Activated naive CD8-positive, alpha-beta T cell treated with anti-CD3 and anti-CD28 coated beads, Interleukin-2, amount 50 U/mL, for 16 hours (primary cell): ENCODE measurements at places on chromosomes 11 and 22.

- no peak for DNase-seq
Observed at GRCh38 chr11:44849922-44850321, 100.8 kb downstream of the TP53I11 start.

DNA sequence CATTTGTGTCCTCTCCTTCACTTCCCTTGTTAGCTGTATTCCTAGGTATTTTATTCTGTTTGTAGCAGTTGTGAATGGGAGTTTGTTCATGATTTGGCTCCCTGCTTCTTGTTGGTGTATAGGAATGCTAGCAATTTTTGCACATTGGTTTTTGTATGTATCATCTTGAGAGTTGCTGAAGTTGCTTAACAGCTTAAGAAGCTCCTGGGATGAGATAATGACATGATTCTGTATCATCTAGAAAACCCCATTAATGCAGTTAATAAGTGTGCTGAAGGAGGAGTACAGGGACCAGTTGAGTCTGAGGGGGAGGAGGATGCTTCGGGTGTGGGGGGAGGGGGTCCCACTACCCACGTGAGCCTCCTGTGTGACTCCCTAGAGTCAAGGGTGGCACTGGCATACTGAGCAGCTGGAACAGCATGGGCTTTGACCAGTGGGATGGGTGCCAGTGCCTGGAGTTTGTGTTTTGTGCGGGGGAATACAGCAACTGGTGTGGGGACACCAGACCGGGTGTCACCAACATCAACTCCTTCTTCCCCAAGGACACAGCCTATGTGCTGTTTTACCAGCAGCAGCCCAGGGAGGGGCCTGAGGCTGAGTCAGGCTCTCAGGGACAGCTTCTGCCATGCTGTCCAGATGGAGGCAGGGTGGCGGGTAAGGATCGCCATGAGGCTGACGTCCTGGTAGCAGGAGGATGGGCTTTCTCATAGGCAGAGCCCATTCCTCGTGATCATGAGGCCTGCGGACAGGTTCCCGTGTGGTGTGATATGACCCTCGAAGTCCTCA lies 24.1 kb downstream of the USP35 start:
- DNase-seq, result no peak

- DNase-seq, result no peak
Observed at GRCh38 chr11:34449013-34449412, 10.3 kb downstream of the CAT start.

DNA sequence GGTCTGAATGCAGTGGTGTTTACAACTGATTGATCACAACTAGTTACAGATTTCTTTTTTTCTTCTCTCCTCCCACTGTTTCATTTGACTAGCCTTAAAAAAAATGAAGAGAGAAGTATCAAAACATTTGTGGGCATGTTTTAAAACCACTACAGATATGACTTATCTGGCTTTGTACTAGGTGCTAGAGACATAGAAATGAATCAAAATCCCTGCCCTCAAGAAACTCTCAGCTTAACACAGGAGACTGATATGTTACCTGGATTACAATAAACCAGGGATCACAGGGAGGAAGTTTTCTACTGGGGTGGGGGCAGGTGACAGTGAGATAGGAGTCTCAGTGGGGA lies 25.2 kb upstream of the CTR9 start:
- no peak for DNase-seq

DNA sequence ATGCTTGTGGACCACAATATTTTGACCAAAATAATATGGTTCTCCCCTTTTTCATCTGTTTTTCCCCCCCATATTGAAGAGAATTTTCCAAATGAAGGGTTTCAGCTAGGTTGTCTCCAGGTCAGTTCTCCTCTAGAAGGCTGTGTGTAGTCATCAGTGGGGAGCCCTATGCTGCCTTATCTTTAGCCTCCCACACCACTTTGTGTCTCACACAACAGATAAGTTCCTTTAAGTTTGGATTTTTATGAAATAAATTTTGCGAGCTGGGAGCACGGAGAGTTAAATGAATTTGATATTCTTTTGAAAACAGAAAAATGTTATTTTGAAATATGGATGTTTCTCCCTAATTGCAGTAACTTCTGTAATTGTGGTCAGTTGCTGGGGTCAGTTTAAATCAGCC lies 28.9 kb downstream of the PAX6 start:
- DNase-seq, result no peak

GRCh38 chr11:35662061-35662648 lies 420 bp upstream of the TRIM44 start:
- DNase-seq, result no peak

DNA sequence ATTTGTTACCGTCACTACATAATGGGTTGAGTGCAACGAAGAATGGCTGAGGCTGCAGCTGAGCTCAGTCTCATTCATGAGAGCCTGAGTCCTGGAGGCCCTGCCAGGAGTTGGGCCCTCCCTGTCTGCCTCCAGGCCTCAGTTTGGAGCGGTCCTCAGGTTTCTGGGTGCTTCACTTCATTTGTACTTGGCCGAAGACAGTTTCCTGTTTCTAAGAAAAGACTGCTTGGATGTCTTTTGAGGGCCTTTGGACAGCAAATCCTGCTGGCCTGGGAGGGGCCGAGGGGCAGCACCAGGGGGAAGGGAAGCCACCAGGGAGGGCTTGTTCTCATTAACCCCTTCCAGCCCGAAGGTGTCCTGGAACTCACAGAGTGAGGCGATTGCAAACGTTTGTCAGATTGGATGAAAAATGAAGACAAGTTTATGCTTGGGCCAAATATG lies 163.1 kb downstream of the ETS1 start:
- DNase-seq, result no peak

DNA sequence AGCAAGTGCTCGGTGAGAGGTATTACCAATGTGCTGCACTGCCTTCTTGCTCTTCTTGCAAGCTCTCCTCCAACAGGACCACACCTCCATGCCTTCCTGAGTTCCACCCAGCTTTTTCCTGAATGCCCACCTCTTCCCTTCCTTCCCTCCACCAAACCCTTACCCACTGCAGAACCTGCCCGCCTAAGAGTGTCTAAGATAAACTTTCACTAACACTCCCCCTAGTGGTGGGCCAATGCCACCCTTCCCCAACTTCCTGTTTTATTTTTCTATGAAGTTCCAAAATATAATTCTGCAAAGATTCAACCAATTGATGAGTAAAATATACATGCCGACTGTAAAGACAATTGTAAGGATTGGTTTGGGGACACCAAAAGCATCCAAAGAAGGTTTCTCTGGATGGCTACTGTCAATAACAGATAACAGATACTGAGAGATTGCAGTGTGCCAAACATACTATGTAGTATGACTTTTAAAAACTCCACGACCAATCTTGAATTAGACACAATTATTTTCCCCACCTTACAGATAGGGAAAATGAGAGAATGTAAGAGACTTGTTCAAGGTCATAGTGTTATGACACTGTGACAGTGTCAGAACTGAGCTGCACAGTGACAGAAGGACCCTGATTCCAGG lies 38.6 kb upstream of the BMAL1 start:
- peak; percentile 21 for DNase-seq

DNA sequence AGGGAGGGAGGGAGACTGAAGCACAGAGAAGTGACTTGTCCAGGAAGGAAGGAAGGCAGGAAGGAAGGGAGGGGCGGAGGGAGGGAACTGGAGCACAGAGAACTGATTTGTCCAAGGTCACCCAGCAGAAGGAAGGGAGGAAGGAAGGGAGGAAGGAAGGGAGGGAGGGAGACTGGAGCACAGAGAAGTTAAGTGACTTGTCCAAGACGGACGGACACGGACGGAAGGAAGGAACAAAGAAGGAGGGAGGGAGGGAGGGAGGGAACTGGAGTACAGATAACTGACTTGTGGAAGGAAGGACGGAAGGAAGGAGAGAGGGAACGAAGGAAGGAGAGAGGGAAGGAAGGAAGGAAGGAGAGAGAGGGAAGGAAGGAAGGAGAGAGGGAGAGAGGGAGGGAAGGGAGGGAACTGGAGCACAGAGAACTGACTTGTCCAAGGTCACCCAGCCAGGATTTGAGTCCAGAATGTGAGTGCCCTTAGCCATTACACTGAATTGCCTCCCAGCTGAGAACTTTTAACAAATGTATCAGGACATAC lies 1.5 kb downstream of the SLC35F2 start:
- DNase-seq, result no peak

- DNase-seq, result no peak
Observed at GRCh38 chr22:38214302-38215056, 12.7 kb downstream of the MAFF start.

DNA sequence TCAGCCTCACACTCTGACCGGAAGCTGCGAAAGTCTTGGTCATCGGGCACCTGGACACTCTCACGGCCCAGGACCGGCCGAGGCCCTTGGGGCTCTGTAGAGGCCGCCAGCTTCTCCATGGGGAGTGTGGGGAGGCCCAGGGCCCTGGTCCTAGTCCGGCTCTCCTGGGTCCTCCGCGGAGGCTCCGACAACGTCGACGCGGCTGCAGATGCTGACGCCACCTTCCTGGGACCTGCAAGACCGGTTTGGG lies 12.9 kb downstream of the STARD10 start:
- DNase-seq, result no peak

GRCh38 chr22:36762687-36763260 lies 13.1 kb downstream of the IFT27 start:
- DNase-seq, result no peak

DNA sequence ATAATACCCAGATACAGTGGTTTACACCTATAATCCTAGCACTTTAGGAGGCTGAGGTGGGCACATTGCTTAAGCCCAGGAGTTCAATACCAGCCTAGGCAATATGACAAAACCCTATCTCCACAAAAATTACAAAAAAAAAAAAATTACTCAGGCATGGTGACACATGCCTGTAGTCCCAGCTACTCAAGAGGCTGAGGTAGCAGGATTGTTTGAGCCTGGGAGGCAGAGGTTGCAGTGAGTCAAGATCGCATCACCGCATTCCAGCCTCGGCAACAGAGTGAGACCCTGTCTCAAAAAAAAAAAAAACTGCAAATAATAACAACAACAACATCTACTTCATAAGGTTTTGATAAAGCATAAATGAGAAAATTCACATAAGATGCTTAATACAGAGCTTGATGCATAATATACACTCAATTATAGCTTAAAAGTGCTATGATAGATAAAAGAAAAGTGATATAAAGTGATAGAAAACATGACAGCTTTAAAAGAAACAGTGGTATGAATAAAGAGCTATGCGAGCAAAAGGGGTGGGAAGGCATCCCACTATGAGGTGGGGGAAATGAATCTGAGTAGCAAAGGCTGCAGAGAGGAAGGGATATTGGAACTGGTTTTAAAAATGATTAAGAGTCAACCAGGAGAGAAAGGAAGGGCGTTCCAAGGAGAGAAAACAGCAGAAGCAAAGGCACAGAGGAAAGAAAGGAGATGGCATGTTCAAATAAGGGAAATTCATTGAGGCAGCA lies 197.6 kb downstream of the KIF18A start:
- DNase-seq, result no peak

DNA sequence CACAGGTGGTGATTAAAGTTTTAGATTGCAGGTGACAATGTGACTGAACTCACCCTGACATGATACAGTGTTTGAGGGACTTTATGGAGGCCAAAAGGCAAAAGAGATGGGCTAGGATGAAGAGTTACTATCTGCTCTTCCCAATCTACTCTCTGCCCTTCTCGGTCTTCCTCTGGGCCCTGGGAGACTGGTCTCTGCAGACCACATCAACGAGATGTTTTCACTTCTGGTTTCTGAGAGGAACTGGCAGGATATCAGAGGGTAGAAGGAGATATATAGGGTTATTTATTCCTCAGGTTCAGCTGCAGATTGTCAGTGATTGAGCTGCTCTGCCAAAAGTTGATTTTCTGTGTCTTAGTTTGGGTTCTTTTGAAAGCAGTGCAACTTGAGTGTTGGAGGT lies 32.4 kb upstream of the CD44 start:
- no peak for DNase-seq

- no peak for DNase-seq
Observed at GRCh38 chr11:129932381-129933067, 37.1 kb upstream of the NFRKB start.

DNA sequence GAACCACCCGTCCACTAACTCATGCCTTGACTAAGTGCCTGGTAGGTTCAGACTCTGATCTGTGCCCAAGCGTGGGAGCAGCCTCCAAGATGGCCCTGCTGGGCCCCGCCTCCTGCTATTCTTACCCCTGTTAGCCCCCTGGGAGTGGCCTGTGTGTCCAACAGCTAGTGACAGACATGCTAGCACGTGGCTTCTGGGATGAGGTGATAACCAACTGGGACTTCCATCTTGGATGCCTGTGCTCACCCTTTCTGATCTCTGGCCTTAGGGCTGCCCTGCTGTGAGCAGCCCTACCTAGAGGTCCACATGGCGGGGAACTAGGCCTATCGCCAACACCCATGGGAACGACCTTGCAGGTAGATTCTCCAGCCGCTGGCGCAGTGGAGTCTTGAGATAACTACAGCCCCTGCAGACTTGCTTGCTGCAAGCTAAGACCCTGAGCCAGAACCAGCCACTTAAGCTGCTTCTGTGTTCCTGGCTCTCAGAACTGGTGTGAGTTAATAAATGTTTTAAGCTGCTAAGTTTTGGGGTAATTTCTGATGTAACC lies 2.7 kb downstream of the MRPL21 start:
- DNase-seq, result no peak

GRCh38 chr11:76201672-76202412 lies 4.5 kb downstream of the WNT11 start:
- DNase-seq, result no peak

DNA sequence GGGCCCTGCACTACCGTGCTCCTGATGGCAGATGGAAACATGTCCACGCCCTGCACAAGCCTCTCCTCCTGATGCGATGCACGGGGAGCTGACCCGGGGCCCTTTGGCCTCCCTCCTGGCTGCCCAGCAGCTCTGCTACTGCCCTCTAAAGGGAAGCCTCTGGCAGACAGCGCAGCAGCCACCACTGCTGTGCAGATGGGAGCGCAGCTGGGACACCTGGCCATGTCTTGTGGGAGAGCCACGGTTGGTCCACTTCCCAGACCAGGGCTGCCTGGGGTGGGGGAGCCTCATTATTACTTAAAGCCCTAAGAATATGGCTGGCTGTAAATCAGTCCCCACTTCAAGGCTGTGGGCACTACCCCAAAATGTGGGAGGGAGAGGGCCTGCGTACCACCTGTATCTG lies 38.3 kb downstream of the TBX1 start:
- no peak for DNase-seq

GRCh38 chr11:101188801-101189200 lies 59.2 kb upstream of the PGR start:
- no peak for DNase-seq

GRCh38 chr22:19843857-19844376 lies 10.8 kb downstream of the GNB1L start:
- no peak for DNase-seq

DNA sequence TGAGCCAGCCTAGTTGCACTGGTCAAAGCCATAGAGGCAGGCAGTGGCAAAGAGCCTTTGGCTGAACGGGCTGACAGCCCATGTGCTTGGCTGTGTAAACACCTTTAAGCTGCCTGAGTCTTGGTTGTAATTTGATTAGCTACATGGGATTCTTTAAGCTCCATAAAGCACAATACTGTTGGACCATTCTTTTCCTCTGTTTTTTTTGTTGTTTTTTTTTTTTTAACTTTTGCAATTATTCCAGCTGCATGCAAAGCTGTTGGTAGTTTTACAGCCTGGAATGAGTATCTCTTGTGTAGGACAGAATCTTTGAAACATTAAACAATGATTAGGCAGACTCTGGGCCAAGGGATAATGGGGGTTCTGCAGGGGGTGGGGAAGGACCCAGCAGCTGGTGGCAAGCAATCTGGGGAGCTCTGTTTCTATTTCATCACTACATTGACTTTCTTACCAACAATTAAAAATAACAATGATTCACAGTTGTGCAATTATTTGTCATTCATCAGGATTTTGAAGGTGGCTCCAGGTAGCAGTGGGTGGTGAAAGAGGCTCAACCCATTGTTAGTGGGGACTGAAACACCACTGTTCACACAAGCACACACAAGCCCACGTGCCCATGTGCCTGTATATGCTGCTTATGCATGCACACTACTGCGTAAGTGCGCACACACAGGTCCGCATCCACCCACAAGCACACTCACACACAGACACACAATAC lies 69.5 kb upstream of the CSNK2A3 start:
- no peak for DNase-seq

- no peak for DNase-seq
Observed at GRCh38 chr11:15123849-15124248, 9.1 kb downstream of the INSC start.
